Fibroblast of skin of right biceps (primary cell): ENCODE measurements at places on chromosomes 2 and 18.

GRCh38 chr18:76980663-76981395 is 151.8 kb downstream of the MBP start:
- DNase-seq, result no peak

GRCh38 chr18:49045585-49045984 is 94.8 kb upstream of the SMAD7 start:
- DNase-seq, result no peak

- DNase-seq, result no peak
Measured at GRCh38 chr2:42775186-42775585, 11.3 kb upstream of the OXER1 start.

- DNase-seq, result no peak
Measured at GRCh38 chr2:168079236-168079635, 168.2 kb downstream of the STK39 start.

GRCh38 chr2:160266037-160266551 is 66.0 kb upstream of the ITGB6 start:
- no peak for DNase-seq

- DNase-seq, result no peak
Measured at GRCh38 chr2:219396863-219397457, 9.2 kb upstream of the DNPEP start.

- no peak for DNase-seq
Measured at GRCh38 chr2:67576991-67577390, 179.9 kb downstream of the ETAA1 start.

DNA sequence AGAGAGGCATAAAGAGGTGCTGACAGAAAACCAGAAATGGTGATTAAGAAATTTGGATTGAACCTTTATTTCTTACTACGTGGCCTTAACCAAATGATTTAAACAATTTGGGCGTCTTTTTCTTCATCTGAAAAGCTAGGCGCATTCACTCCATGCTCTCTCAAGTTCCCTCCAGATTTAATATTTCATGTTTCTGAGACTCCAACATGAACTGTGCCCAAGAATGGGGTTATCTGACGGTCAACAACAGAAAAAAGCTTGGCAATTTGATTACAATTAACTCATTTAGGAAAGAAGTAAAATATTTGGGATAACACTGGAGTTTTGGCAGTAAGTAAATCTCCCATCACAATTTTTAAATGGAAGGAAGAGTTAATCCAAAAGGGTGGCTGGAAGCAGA is 345.4 kb downstream of the ARHGAP15 start:
- DNase-seq, result no peak

GRCh38 chr2:130154773-130155765 is 10.2 kb upstream of the CCDC74B start:
- no peak for DNase-seq

- no peak for DNase-seq
Measured at GRCh38 chr18:51038110-51038509, 8.1 kb downstream of the SMAD4 start.

DNA sequence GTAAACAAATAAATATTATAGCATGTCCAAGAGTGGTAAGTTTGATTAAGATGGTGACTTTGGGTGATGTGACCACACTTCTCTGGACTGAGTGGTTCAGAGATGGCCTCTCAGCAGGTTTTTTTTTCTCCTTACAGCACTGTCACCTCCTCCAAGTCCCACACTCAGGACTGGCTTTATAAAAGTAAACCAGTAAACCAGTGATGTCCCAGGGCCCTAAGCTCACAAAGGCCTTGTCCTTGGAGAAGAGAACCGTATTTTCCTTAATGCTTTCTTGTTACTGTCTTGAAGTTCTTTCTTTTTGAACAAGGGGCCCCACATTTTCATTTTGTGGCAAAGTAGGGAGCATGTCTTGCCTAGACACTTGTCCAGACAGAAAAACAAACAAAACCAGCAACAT is 274.0 kb downstream of the MYCN start:
- DNase-seq, result no peak

DNA sequence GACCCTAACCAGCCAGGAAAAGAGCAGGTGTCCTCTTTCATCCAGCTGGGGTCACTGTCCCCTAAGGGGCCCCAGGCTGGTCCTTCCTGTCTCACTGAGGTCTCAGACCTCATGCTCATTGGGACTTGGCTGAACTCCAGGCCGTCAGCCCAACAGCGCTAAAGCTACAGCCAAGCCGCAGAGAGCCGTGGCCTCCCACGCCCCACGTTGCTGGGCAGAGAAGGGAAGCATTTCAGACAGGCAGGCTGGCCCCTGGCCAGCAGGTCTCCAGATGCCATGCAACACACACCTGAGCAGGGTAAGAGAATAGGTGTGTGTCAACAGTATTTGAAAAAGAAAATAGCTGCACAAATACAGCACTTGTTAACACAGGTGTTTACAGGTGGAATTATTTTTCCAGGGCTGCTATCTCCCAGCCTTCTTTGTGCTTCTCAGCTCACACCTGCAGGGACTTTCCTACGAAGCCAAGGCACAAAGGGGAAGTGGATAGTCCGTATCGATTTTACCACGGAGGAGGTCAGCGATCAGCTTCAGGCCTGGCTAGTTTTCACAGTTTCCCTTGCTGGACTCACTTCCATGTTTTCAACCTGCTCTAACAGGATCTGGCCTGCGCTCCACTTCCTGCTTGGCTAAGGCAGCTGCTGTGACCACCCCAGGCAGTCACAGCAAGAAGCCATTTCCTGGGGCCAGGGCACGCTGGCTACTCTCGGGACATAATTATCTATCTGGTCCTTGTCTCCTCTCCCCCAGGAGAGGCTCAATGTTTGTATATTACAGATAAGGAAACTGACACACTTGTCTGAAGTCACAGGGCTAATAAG is 156.1 kb upstream of the ID2 start:
- peak; percentile 24 for DNase-seq

- DNase-seq, result peak; percentile 96
Measured at GRCh38 chr2:157233506-157233905, 24.0 kb upstream of the GALNT5 start.

DNA sequence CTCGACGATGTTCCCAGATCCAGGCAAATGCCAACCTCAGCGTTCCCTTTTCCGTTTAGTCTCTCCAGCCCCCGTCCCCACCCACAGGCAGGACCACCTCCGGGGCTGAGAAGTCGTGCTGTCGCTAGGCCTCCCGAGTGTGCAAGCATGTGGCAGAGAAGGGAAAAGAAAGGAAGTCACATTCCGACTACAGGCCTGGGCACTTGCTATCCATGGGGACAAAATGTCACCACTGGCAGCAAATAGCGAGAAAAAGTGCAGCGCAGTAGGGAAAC is 420 bp downstream of the PIGN start:
- DNase-seq, result no peak
